ENCODE measurements at places on chromosomes 12 and 14.

DNA sequence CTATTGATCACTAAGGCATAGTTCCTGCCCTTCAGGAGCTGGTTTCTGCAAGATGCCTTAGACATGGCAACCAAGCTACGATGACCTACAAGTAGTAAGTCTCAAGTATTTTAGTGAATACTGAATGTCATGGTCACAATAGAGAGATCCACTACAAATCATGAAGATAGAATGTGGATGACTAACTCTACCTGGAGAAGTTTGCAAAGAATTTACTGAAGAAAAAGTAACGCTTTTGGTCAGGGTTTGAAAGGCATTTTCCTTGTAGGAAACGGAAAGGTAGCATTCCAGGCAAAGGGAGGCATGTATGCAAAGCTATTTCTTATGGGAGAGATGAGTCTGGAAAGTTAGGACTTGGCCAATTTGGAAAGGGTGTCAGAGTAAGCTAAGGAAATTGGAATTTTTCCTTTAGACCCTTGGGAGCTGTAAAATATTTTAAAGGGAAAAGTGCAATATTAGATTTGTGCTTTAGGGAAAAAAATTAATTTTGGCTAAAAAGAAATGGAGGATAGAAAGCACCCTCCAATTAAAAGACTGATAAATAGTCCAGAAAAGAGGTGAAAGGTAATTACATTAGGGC is 377.5 kb downstream of the EGLN3 start:
- DNase-seq: no peak

GRCh38 chr12:108457006-108457733 is 57.9 kb upstream of the FICD start:
- peak; percentile 51 for DNase-seq

DNA sequence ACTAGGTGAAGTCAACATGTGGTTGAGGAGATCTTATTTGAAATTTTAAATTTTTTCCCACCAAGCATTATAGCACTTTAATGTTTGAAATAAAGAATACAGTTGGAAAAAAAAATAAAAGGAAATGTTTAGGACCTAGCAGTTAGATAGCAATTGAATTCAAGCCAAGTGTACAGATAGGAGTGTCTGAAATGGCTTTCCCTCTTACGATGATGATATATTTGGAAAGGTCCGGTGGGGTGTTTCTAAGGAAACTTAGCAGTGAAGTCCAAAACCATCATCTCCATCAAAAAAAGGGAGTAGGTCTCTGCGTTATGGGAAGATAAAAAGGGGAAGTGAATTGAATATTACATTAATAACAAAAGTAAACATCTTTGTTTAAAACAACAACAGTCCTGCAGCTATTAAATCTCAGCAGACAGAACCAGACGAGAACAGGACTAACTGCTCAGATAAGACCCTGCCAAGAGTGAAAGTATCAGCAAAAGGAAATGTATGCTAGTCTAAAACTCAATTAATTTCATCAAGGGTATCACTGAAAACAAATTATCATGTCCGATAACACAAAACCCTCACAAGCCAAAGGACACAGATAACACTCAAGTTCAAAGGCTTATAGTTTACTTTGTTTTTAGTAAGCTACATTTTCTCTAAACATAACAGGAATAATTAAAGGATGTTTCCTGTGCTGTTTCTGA is 242.0 kb downstream of the BMP4 start:
- DNase-seq: no peak

- no peak for DNase-seq
Measured at GRCh38 chr12:116309343-116309742, 31.9 kb upstream of the MED13L start.

- DNase-seq: no peak
Measured at GRCh38 chr12:32587581-32588495, 91.3 kb upstream of the DNM1L start.

DNA sequence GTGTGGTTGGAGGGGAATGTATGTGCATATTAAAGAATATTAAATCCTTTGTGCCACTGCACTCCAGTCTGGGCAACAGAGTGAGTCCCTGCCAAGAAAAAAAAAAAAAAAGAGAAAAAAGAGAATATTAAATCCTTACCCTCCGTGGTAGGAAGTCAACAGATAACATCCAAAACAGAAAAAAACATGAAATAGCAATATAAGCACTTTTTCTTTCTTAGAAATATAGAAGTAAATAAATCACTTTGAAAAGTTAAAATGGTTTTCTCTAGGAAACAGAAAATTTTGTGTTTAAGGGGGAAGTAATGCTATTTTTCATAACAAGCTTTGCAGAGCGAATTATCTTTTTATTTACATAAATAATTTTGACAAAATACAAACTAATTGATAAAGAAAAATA is 17.6 kb downstream of the SOS2 start:
- no peak for DNase-seq

DNA sequence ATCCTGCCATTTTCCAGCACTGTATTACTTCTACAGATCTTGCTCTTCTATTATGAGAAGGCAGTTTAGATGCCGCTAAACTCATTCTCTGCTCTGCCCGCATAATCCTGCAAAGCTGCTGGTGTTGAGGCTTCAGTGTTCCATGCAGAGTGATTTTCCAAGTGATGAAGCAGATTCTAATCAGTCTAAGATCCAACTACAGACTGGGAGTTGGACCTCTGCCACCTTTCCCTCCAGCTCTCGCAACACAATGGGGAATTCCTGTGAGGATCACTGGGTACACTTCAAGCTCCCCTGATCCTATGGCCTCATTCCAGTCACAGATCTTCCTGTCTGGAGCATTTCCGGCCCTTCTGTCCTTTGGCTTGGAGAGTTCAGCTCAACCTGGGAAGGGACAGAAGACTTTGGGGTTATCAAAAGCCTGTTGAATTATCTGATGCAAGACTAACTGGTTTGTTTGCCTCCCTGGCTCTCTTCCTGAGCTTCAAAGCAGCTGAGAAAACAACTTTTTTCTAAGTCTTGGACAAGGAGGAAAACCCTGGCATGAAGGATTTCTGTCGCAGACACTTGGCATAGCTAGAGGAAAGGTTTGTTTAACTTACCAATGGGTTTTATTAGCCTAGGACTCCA is 333.9 kb downstream of the ZFP36L1 start:
- peak; percentile 98 for DNase-seq

GRCh38 chr14:53701108-53701875 is 255.3 kb downstream of the BMP4 start:
- no peak for DNase-seq

- DNase-seq: peak; percentile 27
Measured at GRCh38 chr12:67068761-67069450, 200.3 kb upstream of the CAND1 start.

GRCh38 chr12:124293286-124294003 is 1.4 kb upstream of the RFLNA start:
- DNase-seq: no peak

DNA sequence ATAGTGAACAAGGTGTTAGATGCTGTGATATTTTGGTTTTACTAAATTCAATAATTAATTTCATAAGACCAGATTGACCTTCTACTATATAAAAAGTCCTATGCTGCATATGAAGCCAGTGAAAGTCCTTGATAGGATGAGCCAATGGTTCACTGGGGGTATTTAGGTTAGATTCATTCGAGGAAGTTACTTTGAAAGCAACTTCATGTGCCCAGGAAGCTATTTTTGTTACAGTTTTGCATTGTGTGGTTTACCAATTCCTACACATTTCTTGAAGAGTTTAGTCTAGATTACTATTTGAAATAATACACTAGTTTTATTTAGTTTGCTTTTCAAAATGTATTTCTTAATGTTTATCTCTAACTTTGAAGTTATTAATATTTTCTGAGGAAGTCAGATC is 58.5 kb upstream of the RMST start:
- DNase-seq: no peak

DNA sequence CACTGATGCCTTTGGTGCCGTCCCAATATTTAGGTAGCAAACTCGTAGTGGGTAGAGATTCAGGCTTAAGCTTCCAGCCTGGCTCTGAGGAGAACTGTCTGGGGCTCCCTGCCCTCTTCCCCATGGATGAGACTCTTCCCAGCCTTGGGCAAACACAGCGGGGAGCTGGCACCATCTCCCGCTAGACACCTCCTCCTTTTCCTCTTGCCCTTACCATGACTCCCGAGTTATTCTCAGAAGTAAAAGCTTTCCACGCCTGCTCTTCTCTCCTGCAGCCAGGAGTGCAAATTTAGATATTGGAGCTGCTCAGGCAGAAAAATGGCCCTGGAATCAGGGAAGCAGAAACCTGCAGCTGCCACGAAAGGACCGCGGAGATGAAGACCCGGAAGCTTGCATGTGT is 45.6 kb upstream of the RBM19 start:
- no peak for DNase-seq

DNA sequence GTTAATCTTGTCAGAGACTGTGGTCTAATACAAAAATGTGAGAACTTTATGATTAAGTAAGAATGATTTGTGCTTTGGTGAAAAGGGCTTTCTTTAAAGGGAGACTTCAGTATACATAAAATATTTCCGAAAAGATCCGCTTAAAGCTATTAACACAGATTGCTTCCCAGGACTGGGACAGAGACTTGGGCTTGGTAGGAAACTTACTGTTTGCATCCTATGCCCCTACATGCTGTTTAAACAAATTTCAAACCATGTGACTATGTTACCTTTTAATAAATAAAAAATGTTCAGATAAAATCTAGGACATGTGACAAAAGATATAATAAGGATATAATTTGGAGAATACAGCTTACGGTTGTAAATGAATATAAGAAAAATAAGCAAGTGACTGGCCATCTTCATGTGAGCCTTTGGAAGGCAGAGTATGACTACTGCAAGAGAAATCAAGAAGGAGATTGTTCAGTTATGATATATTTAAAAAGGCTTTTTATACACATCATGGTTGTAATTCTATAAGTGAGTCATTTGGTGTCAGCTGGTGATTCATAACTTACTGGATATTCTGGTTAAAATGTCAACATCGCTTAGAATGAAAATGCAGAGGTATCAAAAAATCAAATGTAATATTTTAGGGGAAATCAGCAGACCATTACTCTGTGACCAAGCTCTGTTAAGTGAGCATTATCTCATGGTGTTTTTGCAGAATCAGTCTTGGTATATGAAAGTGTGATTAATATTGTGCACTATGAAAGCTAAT is 234.7 kb upstream of the E2F7 start:
- peak; percentile 46 for DNase-seq

- no peak for DNase-seq
Measured at GRCh38 chr14:101861464-101861863, 100.0 kb downstream of the PPP2R5C start.

DNA sequence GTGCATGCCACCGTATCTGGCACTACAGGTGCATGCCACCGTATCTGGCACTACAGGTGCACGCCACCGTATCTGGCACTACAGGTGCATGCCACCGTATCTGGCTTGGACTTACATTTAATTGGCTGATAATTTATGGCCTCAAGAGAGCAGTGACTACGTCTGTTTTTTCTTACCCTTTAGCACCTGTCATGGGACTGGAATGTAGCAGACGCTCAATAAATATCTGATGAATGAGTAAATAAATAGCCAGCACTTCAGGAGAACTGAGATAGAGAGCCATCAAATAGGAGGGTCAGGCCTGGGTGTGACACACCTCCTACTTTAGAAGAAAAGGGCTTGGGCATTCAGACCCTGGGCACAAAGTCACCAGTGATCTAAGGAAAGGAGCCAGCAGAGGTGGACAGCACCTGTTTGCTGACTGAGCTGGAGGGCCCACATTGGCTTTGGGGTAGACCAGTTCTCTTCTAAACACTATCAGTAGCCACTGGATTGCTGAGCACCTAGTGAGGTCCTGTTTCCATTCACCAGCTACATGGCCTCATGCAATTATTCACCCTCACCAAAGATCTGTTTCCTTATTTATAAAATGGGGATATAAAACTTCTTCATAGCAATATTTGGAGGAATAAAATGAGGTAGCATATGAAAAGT is 50.1 kb downstream of the RFX4 start:
- DNase-seq: peak; percentile 61

- DNase-seq: no peak
Measured at GRCh38 chr12:127773520-127773919, 493.4 kb upstream of the TMEM132C start.

GRCh38 chr12:12379831-12380730 is 23.2 kb downstream of the BORCS5 start:
- DNase-seq: no peak

GRCh38 chr14:30129807-30130206 is 202.2 kb upstream of the PRKD1 start:
- DNase-seq: no peak

GRCh38 chr12:109678719-109679118 is 34.9 kb upstream of the FAM222A start:
- DNase-seq: no peak

DNA sequence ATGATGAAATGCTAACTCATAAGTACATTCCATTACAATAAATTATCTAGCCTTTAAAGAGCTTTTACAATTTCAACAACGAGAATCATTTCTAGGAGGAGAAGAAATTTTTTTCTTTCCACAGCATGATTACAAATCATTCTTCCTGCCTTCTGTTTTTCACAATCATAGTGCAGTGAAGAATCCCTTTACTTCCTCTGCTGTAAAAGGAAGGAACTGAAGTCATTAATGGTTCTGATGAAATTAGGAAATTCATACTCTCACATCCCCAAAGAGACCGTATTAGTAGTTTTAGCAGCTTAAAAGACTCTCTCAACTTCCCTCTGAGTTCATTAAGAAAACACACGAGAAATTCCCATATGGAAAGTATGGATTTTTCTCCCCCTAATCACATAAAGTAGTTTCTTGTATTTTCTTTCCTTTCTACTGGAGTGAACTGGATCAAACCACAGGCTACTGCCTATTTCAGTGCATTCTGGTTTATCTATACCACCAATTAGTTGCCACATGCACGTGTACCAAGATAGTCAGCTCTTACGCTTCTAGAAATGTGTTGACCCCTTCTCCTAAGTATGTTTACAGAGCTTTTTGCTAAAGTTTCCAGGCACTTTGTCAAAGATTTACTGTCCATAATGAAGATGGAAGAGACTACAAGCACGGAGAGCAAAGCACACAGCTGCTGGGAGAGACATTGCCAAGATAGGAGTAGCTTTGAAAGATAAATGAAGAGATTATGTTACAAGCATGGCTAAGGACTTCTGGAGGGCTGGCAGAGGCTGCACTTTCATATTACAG is 58.9 kb upstream of the KITLG start:
- DNase-seq: no peak

DNA sequence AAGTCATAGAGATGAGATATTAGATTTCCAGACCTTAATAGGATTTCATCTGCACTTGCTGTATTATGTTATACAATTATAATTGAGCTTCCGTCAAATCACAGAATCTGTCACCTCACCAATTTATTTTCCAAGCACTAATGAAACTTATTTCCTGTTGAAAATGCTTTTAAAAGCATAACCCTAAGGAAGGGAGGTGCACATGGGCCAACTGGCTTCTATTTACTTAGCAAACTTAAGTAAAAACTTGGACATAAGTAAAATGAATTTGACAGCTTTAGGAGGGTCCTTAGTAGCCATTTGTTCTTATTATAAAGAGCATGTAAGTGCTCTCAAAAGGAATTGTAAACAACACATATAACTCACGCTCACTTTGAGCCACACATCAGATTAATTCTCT is 462.2 kb upstream of the TMPO start:
- no peak for DNase-seq

- DNase-seq: no peak
Measured at GRCh38 chr12:111201036-111201435, 167.9 kb downstream of the PHETA1 start.

DNA sequence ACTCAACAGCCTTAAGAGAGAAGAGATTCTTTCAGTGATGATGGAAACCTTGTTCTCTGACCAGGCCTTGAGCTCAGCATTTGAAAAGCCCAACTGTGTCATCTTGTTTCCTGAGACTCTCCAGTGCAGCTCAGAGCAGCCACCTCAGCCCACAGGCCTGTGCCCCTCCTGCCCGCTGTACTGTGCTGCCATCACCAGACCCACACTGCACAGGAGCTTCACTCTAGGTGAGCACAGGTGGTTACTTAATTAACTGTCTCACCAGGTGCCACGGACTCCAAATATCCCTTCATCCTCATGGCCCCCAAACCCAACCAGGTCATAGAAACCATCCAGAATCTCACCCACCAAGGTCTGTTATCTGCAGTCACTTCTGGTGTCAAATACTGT is 51.3 kb downstream of the JAG2 start:
- no peak for DNase-seq

Measured in A172 (cell line).